ENCODE measurements at places on chromosomes 2 and 18. TPM values are rescaled to one million over a fixed set of nuclear protein-coding genes. Genes with fewer than 3 reads are reported as not detected.

Gene ADCYAP1
- not detected for total RNA-seq

Gene GALNT13
- total RNA-seq: 0.36 TPM

Gene HOXD9
- total RNA-seq: 0.36 TPM

Gene ZNF638
- 152 TPM for total RNA-seq

Gene C1QL2
- not detected for total RNA-seq

Gene MMADHC
- 187 TPM for total RNA-seq

Gene LINC00305
- total RNA-seq: not detected

Gene HMSD
- total RNA-seq: under 0.01 TPM

Gene B4GALT6
- 2.2 TPM for total RNA-seq

Gene COQ10B
- total RNA-seq: 48.1 TPM

Gene CXCR2
- total RNA-seq: not detected

Gene LOXL3
- 97.4 TPM for total RNA-seq

Gene CHST9
- total RNA-seq: not detected

Gene FBLN7
- 5.8 TPM for total RNA-seq

Gene PSMA8
- total RNA-seq: not detected

Gene CHRNG
- total RNA-seq: not detected

Gene C2orf72
- total RNA-seq: not detected

Gene POTEF
- 0.29 TPM for total RNA-seq

Gene FBXO48
- total RNA-seq: 0.88 TPM

Gene DSG3
- total RNA-seq: 1.4 TPM

Gene SGPP2
- total RNA-seq: not detected

Gene SLC9A4
- not detected for total RNA-seq

Gene INHBB
- under 0.01 TPM for total RNA-seq

Gene ARL4C
- total RNA-seq: 133 TPM
